Neural crest cell (in vitro differentiated cells): ENCODE measurements at places on chromosomes 3 and 15. TPM values are rescaled to one million over a fixed set of nuclear protein-coding genes. Genes with fewer than 3 reads are reported as not detected.

Gene SPRED1
- total RNA-seq = 40.0 and 44.2 TPM in 2 replicates

Gene ASB14
- not detected in 2 replicates for total RNA-seq

GRCh38 chr3:120661106-120661905 is 20.7 kb downstream of the HGD start:
- DNase-seq = no peak
- H3K36me3 ChIP-seq = no peaks in the 10 kb centered on the region
- H3K27ac ChIP-seq = no peak overlapping the region
- H3K4me1 ChIP-seq = no peaks in the 10 kb centered on the region

DNA sequence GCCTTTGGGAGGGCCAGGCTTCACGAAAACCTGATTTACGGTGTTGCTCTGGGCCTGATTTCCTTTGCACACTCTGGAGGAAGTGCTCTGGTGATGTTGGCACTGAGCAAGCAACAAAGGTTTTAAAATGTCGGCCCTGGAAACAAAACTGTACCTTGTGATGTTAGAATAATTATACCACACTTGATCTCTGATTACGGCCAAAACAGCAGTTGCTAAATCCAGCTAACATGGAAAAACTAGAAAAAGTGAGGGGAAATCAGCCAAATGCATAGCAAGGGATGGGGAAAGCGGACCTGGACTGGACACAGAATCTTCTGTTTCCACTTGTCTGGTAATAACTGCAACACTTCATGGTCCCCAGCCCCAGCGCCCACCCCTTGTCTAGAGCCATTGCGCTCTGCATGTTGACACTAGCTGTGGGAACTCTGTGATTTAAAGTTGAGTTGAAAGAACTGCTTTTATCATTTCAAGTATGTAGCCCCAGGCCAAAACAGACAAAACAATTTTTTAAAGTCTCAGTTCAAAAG is 120.1 kb downstream of the VGLL4 start:
- H3K36me3 ChIP-seq = peaks cover 7% of the 10 kb centered on the region
- no peak for DNase-seq
- peaks cover 22% of the 10 kb centered on the region for H3K4me1 ChIP-seq
- H3K27ac ChIP-seq = peak overlapping the region; percentile 30
- no peak overlapping the region for H3K4me3 ChIP-seq

Gene LRTM1
- total RNA-seq = 0.23 TPM in 1 of 2 replicates, not detected in the other

DNA sequence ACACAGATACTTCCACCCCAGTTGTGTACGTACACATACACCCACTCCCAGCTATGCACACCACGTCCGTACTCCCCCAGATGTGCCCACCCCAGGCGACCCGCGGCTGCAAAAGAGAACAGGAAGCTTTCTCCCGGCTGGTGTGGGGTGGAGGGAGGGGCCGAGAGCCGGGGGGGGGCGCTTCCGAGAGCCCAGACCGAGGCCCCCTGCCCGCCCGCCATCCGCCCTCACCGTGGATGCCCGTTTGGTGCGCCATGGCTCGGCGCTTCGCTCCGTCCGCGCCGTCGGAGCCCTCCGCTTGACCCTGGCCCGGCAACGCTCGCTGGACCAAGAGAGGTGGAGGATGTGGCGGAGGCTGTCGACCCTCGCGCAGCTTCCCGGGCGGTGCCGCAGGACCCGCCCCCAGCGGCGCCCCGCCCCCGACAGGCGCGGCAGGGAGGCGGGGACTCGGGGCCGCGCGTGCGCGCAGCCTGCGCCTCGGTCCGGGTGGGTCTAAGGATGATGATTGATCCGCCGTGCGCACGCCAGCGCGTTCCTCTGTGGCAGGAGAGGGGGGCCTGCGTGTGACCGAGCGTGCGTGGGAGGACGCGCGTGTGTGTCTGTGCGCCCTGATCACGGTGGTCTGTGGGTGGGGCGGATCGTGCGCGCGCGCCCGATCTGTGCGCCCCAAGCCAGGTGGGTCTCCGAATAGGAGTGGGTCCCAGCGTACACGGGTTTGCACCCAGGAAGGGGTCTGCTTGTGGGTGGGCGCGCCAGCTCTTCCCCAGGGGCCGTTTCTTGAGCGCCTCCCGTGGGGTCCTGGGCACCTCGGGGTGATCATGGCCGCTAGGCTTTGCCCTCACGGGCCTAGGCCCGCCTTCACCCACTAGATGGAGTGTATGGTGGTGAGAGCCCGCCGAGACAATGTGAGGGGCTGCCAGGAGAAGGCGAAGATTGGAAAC is at the start of gene TWF2:
TSS of gene TWF2 (minus strand) at position 398 of the 941 bp plus-strand sequence. CDS start at position 256, 142 bp downstream.
- peak; percentile 76 for DNase-seq
- H3K36me3 ChIP-seq = no peaks in the 10 kb centered on the region
- peak within 1 kb of the TSS; percentile 97 for H3K4me3 ChIP-seq
- H3K27ac ChIP-seq = peak within 1 kb of the TSS; percentile 84

DNA sequence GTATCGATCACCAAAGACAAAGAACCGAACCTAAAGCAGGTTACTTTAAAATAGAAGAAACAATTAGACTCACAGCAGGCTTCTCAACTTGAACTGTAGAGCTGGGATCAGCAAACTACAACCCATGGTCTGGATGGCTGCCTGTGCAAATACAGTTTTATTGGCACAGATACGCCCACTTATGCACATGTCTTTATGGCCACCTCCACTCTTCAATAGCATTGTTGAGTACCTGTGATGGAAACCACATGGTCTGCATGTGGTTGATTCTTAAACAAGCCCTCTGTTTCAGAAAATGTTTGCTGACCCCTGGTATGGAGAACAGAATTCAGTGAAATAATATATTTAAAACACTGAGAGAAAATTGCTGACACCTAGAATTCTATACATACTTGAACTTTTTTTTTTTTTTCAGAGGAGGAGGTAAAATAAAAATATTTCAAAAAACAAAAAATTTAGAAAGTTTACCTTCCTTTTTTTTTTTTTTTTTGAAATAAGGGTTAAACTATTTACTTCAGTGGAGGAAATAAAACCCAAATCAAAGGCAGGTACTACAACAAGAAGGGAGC is 263.8 kb upstream of the ATP10A start:
- no peak overlapping the region for H3K27ac ChIP-seq
- no peak overlapping the region for H3K4me3 ChIP-seq
- peaks cover 16% of the 10 kb centered on the region for H3K27me3 ChIP-seq
- no peaks in the 10 kb centered on the region for H3K4me1 ChIP-seq

Gene LRRC3B
- 0.16 and 0.54 TPM in 2 replicates for total RNA-seq

DNA sequence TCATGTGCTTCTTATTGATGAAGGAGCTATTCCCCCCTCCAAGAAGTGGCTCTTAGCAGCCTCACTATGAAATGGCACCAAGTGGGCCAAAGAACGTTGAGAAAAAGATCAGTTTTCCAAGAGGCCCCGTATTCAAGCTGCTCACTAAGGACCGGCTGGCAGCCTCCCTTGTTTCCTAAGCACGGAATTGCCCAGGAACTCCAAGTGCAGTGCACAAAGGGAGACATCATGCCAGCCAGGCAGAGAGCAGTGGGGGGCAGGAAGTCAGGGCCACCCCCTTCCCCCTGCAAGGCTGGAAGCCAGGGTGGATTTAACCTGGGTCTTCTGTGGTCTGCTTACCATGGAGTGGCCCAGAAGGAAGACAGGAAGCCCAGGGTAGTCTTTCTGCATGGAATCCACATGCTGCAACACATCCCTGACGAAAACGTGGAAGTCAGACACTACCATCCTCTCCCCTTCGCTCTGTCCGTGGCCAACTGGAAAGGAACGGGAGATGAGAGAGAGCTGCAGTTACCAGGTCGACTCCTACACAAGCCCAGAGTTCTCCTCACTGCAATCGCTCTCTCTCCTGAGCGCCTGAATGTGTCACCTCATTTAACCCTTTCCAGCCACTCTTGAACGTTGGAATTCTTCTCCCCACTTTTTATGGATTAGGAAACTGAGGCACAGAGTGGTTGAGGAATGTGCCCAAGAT is 49.5 kb downstream of the ABTB1 start:
- no peaks in the 10 kb centered on the region for H3K27me3 ChIP-seq
- H3K4me3 ChIP-seq = no peak overlapping the region
- H3K27ac ChIP-seq = no peak overlapping the region
- peaks cover 23% of the 10 kb centered on the region for H3K4me1 ChIP-seq
- no peak for DNase-seq

Gene CYP8B1
- total RNA-seq = not detected in 2 replicates

Gene CHP1
- total RNA-seq = 72.7 and 76.3 TPM in 2 replicates

DNA sequence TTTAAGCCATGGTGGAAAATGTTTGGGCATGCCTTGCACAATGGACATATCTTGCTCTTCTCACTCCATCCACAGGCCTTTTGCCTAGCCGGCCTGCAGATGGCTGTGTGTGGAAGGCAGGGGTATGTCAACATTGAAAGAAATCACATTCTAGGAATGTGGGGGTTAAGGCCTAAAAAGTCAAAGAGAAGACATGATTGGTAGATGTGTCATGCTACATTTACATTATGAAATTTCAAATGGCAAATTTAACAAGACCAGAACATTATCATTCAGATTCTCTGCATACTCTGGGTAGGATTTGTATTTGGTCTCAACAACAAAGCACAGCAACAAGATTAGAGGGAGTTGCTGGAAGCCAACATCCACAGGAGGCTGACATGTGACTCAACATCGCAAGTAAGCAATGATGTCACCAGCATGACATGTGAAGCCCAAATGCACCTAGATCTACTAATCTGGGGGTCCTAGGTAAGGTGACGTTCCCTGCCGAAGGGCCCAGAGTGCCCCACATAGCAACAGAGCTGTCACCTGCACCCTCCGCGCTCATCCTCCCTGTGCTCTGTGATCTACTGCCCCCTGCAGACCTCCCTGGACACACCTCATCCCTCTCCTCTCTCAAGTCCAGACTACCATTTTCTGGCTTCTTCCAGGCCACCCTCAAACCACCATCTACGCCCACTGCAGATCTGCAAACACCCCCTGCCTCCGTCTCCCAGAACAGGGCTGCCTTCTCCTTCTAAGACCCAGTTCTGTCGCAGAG is 39.4 kb downstream of the CLDN18 start:
- H3K36me3 ChIP-seq = peaks cover 22% of the 10 kb centered on the region
- H3K27ac ChIP-seq = peak overlapping the region; percentile 12
- H3K4me3 ChIP-seq = no peak overlapping the region
- no peak for DNase-seq
- peaks cover 8% of the 10 kb centered on the region for H3K4me1 ChIP-seq
- H3K27me3 ChIP-seq = no peaks in the 10 kb centered on the region

GRCh38 chr15:81315452-81316175 is 8.3 kb downstream of the STARD5 start:
- no peaks in the 10 kb centered on the region for H3K4me1 ChIP-seq
- no peak for DNase-seq
- peaks cover 4% of the 10 kb centered on the region for H3K27me3 ChIP-seq
- no peaks in the 10 kb centered on the region for H3K36me3 ChIP-seq
- H3K4me3 ChIP-seq = no peak overlapping the region

GRCh38 chr15:90790561-90790960 is 73.4 kb downstream of the BLM start:
- peaks cover 11% of the 10 kb centered on the region for H3K36me3 ChIP-seq
- no peak overlapping the region for H3K4me3 ChIP-seq
- no peak for DNase-seq
- H3K4me1 ChIP-seq = no peaks in the 10 kb centered on the region

Gene TMEM212
- total RNA-seq = not detected in 2 replicates

GRCh38 chr15:70023064-70023768 is 74.5 kb downstream of the TLE3 start:
- no peak overlapping the region for H3K4me3 ChIP-seq
- no peak for DNase-seq
- H3K27me3 ChIP-seq = no peaks in the 10 kb centered on the region
- H3K27ac ChIP-seq = peak overlapping the region; percentile 50

DNA sequence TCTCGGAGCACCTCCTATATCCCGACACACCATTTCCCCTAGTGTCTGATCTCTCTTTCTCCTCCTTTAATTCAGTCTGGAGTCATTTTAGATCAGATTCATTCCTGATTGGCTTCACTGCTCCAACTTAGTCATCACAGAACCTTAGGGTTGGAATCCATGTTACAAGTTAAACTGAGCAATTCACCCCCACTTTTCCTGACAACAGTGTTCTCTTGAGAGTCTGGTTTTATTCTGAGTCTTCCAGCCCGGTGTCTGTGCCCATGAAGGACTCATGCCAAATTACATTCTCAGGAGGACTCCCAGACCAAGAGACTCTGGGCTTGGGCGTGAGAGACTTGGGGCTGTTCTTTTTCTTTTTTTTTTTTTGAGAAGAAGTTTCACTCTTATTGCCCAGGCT is 57.5 kb downstream of the LPP start:
- no peaks in the 10 kb centered on the region for H3K36me3 ChIP-seq
- DNase-seq = no peak
- H3K4me3 ChIP-seq = no peak overlapping the region
- H3K27ac ChIP-seq = no peak overlapping the region

Gene CACNA2D2
- 8.7 and 9.3 TPM in 2 replicates for total RNA-seq
